Stimulated activated CD8-positive, alpha-beta memory T cell treated with anti-CD3 and anti-CD28 coated beads, Interleukin-4, amount 100 ng/mL, for 4 hours (primary cell): ENCODE measurements at places on chromosomes 5 and 9.

DNA sequence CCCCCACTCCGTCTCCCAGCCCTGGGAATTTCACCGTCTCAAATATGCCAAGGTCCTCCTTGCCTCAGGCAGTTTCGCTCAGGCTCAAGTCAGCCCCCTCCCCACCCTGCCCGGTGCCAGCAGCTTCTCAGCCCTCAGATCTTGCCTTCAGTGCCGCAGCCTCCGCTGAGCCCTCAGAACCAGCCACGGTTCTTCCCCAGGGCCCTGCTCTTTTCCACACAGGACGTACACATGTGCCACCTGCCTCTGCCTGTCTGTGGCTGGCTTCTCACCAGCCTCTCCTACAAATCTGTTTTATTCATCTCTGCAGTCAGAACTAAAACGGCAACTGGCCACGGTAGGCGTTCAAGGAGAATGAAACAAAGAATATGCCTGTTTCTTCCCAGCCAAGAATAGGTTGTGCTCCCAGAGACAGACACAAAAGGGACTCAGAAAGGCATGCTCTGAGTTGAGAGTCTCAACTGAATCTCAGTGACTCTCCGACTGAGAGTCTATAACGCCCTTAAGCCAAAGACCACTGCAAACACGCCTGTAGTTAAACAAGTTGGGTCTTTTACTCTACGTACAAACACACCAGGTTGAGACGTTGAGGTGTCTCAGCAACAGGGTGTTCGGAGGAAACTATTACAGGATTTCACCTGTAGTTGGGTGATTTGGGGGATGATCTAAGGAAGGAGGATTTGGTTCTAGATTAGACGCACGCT is 10.6 kb upstream of the GRIN1 start:
- no peak for DNase-seq

DNA sequence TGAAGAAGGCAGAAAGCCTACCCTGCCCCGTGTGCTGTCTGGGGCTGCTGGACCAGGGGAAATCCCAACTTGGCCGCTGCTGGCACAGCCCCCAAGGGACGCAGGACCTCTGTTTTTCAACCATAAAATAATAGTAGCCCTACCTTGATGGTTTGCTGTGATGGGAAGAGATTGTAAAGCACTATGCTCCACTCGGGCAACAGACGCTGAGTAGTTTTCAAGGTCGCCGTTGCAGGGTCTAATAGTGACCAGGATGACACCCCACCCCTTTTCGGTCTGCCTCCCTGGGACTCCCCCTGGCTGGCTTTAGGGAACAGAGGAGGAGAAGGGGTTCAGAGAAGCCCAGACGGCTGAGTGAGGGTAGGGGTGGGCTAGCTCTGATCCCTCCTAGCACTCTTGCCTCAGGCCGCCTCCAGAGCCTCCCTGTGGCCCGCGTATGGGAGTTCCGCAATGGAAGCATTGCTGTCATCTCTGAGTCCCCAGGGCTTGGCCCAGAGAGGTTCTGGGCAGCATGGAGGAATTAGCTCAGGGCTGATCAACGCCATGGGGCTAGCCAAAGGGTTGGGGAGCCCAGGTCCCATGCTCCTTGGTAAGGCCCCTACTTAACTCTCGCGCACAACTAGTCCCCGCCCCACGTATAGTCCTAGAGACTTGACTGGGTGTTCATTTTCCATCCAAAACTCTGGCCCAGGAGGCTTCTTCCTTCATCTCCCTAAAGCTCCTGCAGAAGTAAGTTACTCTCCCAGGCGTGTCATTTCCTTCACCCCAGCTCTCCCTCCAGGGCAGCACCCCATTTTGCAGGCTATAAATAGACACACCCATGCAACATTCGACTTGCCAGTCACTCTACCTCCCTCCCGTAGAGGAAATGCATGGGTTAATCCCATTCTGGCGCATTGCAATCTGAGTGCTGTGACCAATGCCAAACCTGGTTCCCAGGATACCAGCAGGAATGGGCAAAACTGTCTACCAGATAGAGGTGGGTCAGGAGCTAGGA is 1.1 kb upstream of the IRF1 start:
- no peak for DNase-seq

DNA sequence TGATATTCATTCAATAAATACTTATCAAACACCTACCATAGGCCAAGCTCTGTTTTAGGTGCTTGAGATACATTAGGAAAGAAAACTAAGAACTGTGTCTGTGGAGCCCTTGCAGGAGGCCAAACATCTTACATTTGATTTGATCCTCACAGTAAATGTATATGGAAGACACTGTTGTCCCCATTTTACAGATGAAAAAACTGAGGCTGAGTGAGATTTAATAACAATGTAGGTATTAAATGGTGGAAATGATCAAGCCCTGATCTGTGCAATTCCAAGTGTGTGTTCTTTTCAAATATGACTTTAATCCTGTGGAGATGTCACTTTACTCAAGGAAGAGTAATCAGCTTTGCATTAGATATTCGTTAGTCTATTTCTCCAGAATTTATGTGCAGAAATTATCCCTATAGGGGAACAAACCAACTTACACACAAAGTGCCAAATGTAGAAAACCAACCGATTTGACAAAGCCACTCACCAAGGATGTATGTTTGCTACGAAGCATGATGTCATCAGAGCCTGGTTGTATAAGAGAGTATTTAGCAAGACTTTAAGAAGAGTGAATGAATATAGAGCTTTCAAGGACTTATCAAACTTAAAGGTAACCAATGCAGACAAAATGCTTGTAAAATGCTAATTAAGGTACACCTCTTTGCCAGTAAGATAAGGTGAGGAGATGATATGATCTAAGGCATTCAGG is 153.9 kb upstream of the NFIB start:
- no peak for DNase-seq

- DNase-seq = no peak
Observed at GRCh38 chr9:130414910-130415746, 29.6 kb upstream of the ASS1 start.

- DNase-seq = no peak
Observed at GRCh38 chr9:125521462-125522327, 185.3 kb downstream of the MAPKAP1 start.

GRCh38 chr5:134394932-134395331 is 16.7 kb downstream of the CDKN2AIPNL start:
- no peak for DNase-seq

GRCh38 chr9:114936581-114936980 is 6.2 kb upstream of the TNFSF8 start:
- DNase-seq = no peak

GRCh38 chr5:54401515-54401914 is 54.0 kb upstream of the HSPB3 start:
- no peak for DNase-seq

- DNase-seq = no peak
Observed at GRCh38 chr5:73523861-73524260, 25.6 kb downstream of the BTF3 start.

DNA sequence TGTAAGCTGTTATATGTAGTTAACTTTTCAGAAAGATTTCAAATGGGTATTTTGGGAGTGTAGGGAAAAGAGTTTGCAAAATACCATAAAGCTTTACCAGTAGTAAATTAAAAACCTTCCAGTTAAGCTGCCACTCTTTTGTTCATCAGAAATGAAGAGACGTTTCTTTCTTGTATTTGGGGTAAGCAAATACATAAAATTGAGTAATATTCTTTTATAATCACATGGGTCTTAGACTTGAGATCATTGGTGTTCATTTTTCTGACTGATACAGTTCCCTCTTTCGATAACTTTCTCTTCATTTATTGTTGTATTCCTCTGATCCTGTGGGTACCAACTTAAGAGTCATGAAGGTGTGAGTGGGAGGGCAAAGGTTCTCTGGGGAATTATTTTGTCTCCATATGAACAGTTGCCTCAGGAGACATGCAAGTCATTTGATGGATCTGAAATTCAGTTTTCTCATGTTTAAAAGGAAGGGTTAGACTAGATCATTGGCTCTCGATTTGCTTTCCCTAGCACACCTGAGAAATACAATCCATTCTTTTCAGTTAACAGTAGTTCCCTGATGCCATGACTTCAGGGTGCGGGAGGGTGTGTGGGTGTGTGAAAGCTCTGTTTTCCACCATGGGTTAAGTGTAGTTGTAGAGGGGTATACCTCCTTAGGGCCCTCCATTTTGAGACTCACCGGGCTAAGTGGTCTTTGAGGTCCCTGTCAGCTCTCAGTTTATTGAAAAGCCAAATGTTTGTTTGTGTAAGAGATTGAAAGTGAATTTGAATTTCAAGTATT is 47.7 kb downstream of the CNTRL start:
- no peak for DNase-seq

- no peak for DNase-seq
Observed at GRCh38 chr5:122608222-122608621, 166.7 kb upstream of the SNX2 start.

GRCh38 chr9:96158147-96158546 is 143.8 kb downstream of the HSD17B3 start:
- no peak for DNase-seq

GRCh38 chr9:90188656-90189055 is 454.0 kb downstream of the DIRAS2 start:
- DNase-seq = no peak

DNA sequence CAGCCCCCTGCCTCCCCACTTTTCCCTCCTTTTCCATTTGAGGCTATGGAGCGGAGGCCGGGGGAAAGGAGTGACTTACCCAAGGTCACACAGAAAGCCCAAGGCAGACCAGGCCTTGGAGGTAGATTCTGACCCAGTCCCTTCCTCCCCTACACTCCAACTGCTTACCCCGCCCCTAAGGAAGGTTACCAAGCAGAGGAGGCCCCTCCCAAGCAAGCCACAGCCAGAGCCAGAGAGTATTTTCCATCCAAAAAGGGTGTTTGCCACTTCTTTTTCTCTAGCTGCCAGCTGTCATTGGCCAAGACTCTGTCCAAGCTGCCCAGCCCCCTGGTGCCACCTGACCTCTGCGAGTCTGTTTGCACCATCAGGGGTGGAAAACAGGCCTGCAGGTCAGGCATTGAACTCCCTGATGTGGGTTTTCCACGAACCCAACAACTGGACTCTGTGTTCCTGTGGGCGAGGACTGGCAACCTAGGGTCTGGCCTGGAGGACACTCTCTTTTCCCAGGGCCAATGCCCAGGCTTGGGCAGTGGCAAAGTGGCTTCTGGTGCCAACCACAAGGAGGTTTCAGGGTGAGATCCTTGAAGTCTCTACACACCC is 6.3 kb upstream of the ASS1 start:
- no peak for DNase-seq

DNA sequence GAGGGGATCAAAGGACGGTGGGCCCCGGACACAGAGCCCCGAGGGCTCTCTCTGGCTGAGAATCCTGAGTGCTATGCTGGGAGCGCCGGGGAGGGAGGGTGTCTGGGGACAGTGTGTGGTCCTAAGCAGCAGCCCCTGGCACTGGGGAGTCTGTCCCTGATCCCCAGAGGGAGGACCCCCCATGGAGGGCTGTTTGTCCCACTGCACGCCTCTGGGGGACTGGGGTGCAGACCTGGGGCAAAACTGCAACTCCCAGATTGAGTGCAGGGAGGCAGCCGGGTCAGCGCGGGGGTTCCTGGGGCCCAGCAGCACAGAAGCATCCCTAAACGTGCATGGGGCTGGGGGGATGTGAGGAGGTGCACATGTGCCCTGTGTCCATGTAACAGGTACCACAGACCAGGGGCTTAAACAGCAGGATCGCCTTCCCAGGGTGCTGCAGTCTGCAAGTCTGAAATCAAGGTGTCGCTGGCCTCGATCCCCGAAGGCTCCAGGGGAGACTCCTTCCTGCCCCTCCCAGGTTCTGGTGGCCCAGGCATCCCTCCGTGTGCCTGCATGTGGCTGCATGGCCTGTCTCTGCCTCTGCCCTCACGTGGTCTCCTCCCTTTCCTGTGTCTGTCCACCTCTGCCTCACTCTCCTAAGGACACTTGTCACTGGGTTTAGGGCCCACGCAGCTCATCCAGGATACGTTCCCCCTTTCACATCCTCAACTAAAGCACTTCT is 35.9 kb upstream of the IRX4 start:
- DNase-seq = no peak

- DNase-seq = no peak
Observed at GRCh38 chr5:62386824-62387223, 16.9 kb downstream of the DIMT1 start.

DNA sequence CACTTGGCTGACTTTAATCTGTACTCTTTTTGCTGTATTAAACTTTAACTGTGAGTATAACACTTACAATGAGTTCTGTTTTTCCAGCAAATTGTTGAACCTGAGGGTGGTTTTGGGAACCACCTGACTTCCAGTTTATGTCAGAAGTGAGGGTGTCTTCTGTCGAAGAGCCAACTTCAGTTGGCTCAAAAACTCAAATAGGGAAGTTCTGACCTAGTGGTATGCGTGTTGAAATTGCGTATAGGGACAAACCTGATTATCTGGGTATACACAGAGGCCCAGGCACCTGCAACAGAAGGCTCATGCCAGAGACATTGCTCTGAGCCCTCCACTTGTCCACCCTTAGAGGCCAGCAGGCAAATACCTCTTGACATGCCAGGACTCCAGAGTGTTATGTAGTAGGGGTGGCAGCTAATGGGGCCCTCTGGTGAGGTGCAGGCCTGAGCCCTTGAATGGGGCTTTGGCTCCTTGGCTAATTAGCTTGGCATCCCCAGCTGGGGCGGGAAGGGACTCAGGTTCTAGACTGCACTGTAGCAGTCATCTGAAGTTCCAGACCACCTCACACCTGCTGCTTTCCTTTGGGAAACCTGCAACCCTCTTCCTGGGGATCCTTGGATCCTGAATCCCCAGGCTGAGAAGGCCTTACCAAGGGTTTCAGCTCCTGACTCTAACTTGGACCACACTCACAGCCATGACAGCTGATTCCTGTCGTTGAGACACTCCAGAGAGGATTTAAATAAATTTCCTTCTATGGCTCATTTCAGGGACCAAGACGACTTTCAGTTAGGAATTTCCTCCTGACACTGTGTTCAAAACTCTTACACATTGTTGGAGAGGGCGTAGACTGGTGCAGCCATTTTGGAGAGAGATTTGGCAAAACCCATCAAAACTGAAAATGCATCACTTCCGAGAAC is 189.6 kb downstream of the HSPA4 start:
- no peak for DNase-seq

GRCh38 chr5:142246258-142246657 is 78.6 kb downstream of the SPRY4 start:
- no peak for DNase-seq

- DNase-seq = no peak
Observed at GRCh38 chr5:133297293-133297692, 245.5 kb downstream of the HSPA4 start.

DNA sequence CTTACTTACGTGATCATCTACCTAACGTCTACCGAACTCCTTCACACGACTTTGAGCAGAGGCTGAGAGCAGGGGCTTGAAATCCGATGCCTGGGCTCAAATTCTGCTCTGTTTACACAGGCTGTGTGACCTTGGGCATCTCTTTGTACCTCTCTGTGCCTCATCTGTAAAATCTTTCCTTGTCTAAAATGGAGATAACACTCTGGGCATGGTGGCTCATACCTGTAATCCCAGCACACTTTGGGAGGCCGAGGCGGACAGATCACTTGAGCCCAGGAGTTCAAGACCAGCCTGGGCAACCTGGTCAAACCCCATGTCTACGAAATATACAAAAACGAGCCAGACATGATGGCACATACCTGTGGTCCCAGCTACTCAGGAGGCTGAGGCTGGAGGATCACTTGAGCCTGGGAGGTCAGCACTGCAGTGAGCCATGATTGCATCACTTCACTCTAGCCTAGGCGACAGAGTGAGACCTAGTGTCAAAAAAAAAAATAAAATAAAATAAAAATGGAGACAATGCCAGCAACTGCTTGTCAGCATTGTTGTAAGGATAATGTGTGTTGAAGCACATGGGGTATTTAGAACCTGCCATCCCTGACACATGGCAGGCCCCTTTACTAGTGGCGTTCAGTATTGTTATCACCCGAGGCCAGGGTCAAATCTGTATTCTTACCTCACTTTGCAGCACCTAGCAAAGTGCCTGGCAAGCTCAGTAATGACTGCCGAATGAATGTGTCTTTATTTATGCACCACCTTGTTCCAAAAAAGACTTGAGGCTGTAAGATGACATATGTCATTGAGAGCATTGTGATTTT is 32.6 kb upstream of the CRB2 start:
- no peak for DNase-seq

- no peak for DNase-seq
Observed at GRCh38 chr5:132808866-132809265, 4.2 kb upstream of the SOWAHA start.
